Astrocyte of the hippocampus (primary cell): ENCODE measurements at places on chromosomes 5 and 9.

DNA sequence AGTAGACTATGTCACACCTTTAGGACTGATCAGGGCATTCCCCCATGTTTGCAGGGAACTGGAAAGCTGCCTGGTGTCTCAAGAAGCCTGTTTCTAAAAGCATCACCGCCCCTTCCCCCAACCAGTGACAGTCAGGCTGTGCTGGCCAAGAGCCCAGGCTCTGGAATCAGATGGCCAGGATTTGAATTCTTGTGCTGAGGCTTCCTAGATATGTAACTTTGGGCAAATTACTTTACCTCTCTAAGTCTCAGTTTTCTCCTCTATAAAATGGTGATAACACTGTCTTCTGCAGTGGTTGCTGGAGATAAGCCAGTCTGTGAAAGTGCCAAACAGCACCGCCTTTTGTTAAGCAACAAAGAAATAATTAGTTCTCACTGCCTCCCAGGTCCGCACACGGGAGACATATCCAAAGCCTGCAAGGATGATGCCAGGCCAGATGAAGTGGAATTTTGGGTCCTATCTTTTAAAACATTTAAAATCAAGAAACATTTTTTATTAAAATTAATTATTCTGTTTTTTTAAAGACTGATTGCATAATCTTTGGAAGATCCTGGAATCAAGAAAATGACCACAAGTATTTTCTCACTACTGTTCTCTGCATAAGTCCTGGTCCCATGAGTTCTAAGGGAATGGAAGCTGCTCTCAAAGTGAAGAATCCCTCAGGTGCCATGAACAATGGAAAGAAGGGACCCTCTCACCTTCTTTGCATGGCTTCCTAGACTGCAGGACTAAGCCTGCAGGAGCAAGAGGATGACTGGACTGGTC, 13.9 kb downstream of the SLC31A2 start:
- DNase-seq = peak; percentile 70

- DNase-seq = peak; percentile 25
These were observed 421.7 kb downstream of the SPATA31D1 start for GRCh38 chr9:82410306-82410705.

- DNase-seq = no peak
These were observed 13.8 kb downstream of the NCS1 start for GRCh38 chr9:130186051-130186450.

DNA sequence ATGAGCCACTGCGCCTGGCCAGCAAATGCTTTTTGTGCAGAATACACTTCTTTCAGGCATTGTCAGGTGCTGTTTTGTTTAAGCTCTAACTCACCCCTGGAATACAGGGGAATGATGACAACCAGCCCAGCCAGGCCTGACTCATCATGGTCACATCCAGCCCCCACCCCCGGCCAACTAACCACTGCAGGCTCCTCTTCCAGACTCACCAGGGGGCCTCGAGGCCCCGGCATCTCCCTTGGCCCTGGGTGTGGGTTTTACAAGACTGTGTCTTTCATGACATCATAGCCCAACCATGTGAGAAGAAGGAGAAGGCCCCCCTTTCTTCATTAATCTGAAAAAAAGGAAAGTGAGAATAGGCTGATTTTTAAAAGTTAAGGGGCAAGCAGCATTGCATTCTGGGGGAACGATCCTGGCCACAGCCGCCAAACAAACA, 35.5 kb downstream of the OLFML2A start:
- DNase-seq = peak; percentile 99

DNA sequence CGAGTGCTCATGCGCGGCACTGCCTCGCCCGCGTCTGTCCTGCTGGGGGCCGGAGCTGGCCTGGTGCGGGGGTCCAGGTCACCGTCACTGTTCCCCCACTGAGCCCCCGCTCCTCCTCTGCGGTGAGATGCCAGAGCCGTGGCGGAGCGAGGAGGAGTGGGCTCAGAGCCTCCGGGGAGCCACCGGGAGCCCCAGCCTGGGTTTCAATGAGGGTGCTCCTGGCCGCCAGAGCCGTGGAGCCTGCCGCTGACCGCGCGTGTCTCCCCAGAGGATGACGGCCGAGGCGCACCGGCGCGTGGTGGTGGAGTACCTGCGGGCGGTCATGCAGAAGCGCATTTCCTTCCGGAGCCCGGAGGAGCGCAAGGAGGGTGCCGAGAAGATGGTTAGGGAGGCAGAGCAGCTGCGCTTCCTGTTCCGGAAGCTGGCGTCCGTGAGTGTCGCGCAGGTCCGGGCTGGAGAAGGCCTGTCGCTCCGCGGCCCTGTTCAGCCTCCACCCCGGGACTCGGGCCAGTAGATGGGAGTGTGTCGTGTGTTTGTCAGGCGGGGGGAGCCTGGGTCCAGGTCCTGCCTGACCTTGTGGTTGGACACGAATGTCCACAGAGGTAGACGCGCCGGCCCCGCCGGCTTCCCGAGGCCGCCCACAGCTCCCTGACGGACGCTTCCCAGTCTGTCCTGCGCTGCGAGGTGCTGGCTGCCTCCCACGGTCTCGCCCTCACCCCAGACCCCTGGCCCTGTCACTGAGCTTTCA, 22.0 kb downstream of the EXOC3 start:
- no peak for DNase-seq

DNA sequence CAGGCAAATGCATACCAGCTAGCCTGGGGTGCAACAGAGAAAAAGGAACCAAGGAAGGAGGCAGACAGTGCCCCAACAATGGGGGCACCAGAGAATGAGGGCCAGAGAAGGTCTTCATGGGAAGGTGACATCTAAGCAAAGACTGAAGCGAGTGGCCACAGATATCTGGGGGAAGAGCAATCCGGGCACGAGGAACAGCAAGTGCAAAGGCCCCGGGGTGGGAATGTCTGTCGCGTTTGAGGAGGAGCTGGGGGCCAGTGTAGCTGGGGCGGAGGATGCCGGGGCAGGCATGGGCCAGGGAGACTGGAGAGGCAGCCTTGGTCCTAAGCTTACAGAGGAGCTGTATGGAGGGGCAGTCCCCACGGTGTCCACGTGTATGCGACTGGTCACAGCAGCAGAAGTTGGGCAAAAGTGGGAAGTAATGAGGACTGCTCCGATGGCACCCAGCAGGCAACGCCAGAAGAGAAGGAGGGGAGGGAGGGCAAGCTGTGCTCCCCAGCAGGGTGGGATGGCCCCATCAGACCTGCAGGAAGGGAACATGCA, 19.1 kb downstream of the EEIG1 start:
- no peak for DNase-seq

DNA sequence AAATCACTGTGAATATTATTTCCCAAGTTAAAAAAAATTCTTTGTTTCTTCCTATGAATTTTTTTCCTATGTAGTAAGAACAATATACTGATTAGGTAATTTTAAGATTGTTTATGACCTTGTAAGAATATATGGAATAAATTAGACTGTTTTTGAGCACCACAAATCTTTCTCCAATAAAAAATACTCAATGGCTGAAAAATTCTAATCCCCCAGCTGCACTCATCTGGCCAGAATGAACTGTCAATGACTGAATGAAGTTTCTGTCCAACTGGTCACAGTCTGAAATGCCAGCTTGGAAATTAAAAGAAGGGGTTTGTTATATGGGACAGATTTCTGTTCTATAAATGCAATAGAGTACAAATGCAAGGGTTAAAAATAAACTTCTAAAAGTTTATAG, 569.5 kb upstream of the SEMA6A start:
- DNase-seq = no peak

GRCh38 chr9:94139672-94140417, 55.6 kb downstream of the PTPDC1 start:
- DNase-seq = peak; percentile 97

- no peak for DNase-seq
These were observed 31.5 kb upstream of the ZCCHC9 start for GRCh38 chr5:81269751-81270393.

- peak; percentile 58 for DNase-seq
These were observed 22.9 kb upstream of the NREP start for GRCh38 chr5:111779922-111780292.

DNA sequence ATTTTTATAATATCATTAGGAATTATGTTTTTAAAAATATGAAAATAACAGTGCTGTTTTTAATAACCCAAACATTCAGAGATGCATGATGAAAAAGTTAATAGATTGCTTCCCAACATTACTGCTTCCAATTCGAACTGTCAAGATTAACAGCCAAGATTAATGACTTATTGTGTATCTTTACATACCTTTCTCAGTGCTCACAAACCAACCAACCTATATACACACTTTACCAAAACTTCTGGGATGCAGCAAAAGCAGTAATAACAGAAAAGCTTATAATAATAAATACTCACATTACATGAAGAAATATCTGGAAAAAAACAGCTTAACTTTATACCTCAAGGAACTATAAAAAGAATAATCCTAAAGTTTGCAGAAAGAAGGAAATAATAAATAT, 82.1 kb downstream of the TMEM232 start:
- no peak for DNase-seq

DNA sequence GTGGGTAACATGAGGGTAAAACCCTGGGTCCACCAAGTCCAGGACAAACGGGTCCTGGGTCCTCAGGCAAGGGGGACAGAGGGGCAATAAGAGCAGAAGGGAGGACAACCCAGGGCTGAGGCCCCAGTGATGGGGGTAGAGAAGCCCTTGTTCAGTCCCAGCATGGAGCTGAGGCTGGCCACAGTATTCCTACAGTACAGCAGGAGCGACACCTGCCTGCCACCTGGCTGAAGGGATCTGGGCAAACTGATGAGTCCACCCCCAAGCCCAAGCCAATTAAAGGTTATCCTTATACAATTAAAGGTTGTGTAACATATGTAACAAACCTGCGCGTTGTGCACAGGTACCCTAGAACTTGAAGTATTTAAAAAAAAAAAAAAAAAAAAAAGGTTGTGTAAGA, 97.7 kb upstream of the LRRTM2 start:
- DNase-seq = no peak

GRCh38 chr5:104452550-104452949, 890.0 kb upstream of the NUDT12 start:
- no peak for DNase-seq

- peak; percentile 65 for DNase-seq
These were observed 31.0 kb downstream of the ABLIM3 start for GRCh38 chr5:149172261-149172660.

DNA sequence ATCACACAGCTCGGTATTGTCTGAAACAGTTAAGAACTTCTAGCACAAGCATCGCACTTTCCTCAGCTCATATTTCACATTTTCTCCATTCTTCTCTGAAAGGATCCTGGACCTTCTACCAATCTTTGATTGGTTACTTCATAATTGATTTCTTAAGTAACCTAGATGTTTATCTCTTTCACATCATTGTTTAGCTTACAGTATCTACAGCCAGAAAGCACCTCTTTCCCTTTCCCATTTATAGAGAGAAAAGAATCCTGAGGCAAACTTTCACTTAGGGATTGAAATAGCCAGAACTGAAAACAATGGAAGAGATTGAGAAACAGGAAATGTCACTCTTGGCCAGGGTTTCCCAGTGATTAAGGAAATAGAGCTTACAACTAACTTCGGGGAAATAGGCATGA, 2.5 kb downstream of the IL33 start:
- DNase-seq = peak; percentile 47

DNA sequence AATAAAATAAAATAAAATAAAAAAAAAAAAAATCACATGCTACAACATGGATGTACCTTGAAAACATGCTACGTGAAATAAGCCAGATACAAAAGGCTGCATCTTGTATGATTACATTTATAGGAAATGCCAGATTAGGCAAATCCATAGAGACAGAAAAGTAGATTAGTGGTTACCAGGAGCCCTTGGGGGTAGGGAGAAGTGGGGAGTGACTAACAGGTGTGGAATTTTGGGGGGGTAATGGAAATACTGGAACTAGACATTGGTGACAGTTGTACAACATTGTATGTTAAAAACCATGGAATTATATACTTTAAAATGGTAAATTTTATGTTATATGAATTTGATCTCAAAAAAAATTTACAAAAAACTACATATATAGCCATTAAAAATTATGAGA, 47.3 kb downstream of the SLC1A1 start:
- DNase-seq = no peak

GRCh38 chr5:97163360-97163764, 19.7 kb downstream of the RIOK2 start:
- no peak for DNase-seq

DNA sequence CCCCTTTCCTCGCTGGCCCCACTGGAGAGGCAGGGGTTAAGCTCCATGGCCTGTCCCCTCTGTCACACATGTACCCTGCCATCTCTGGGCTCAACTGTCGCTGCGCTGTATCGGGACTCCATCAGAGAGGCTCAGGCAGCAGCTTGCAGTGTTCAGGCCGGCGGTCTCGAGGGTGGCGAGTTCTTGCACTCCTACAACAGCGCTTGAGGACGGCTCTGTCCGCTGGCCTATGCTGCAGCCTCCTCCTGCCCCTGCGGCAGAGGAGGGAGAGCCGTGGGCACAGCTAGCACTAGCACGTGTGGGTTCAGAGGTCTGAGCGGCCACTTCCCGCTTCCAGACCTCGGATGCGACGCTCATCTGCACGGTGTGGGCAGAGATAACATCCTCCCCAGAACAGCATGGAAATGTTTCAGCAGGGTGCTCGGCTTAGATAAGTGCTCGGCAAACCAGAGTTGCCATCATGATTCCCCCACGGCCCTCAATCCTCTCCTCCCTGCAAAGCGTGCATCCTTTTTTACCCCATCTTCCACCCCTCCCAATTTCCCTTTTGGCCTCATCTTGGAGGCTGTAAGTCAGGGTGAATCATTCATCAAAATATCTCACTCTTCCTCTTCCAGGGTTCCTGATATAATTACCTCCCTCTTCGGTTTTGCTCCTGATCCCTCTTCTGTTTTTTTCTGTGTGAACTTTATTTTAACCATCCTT, 41.9 kb upstream of the FUBP3 start:
- peak; percentile 17 for DNase-seq

- DNase-seq = no peak
These were observed 561.4 kb downstream of the CAAP1 start for GRCh38 chr9:26331223-26331622.

GRCh38 chr5:81425569-81425968, 31.6 kb upstream of the ACOT12 start:
- peak; percentile 51 for DNase-seq

DNA sequence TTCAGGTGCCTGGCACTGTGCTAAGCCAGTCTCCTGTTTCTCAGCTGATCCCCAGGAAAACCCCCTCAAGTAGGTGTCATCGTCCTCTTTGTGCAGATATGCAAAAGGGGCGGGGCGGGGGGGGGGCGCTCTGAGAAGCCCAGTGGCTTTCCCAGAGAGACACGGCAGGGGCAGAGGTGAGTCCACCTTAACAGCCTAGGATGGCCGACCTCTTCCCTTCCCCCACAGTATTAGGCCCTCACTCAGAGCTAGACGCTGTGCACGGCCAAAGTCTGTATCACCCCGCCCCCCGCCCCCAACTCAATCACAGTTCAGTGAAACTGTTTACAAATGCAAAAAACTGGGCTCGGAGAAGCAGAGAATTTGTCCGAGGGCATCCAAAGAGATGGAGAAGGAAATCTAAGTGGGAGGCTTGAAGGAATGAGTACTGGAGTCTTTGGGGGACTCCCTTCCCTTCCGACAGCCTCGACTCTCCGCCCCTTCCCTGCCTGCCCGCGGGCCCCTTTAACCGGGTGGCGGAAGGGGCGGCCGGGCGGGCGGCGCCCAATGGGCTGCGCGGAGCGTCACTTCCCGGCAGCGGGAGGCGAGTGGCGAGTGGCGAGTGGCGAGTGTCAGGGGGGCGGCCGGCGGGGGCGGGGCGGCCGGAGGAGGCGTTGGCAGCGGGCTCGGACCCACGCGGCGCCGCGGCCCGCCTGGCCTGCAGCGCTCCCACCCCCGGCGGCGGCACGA, at the start of gene ERGIC1:
Gene ERGIC1 (plus strand): TSS at position 566 of the 729 bp plus-strand sequence. CDS start 163 bp downstream, at position 729.
- DNase-seq = peak; percentile 95
